Hematopoietic multipotent progenitor cell treated with erythropoietin and hydrocortisone succinate and interleukin-3 and kit ligand, for 4 days (in vitro differentiated cells): ENCODE measurements at places on chromosomes 2 and 18.

DNA sequence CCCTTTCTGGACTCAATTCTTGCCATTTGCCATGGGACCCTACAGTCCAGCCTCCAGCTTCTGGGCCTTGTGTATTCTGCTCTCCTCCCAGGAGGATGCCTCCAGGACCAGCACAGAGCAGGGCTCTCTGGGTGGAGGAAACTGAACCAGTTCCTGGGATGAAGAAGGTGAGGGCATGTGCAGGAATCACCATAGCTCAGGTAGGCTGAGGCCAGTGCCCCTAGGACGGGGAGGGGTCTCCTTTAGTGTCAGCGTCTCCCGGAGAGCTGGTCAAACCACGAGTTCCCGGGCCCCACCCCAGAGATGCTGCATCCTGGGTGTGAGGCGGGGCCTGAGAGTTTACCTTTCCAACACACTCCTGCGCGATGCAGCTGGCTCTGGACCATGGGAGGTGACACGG lies 5.8 kb upstream of the PRELID3A start:
- DNase-seq = no peak

DNA sequence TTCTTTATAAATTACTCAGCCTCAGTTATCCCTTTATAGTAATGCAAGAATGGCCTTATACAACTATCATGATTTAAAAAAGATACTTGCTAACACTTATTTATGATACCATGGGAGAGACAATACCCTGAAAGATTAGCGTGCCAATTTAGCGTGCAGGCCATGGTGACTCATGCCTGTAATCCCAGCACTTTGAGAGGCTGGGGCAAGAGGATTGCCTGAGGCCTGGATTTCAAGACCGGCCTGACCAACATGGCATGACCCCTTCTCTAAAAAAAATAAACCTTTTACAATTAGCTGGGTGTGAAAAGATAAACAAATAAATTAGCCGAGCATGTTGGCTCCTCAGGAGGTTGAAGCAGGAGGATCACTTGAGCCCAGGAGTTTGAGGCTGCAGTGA lies 493.4 kb upstream of the FSIP2 start:
- DNase-seq = no peak

GRCh38 chr2:203418271-203418670 lies 90.1 kb downstream of the ABI2 start:
- no peak for DNase-seq

GRCh38 chr2:153557211-153557610 lies 78.6 kb upstream of the RPRM start:
- DNase-seq = no peak

GRCh38 chr2:74457129-74457548 lies 1.1 kb upstream of the WBP1 start:
- DNase-seq = no peak

GRCh38 chr18:77433076-77433475 lies 183.4 kb downstream of the GALR1 start:
- DNase-seq = no peak

- DNase-seq = no peak
Observed at GRCh38 chr18:4511166-4511565, 56.1 kb upstream of the DLGAP1 start.

DNA sequence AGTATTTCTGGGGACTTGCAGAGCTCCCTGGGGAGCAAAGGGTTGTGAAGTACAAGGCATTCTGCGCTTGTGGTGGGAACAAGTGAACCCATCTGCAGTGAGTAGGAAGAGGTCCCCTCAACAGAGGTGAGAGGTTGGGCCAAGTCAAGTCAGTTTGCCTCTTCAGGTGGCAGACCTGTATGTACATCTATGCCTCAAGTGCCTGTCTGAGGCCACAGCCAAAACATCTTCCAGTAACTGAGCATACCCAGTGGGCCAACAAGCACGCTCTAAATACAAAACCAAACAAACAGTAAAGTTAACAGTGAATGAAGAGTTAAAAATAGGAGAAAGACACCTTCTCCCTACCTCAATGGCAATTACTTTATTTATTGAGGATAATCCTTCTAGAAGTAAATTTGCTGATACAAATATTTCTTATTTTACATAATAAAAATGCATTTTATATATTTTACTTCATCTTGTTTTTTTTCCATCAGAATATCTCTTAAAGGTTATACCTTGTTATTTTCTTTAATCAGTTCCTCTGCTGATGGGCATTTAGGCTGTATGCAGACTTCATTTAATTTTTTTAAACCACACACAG lies 2.5 kb downstream of the GYPC start:
- DNase-seq = no peak

GRCh38 chr2:26193578-26194231 lies 20.8 kb downstream of the GAREM2 start:
- no peak for DNase-seq

DNA sequence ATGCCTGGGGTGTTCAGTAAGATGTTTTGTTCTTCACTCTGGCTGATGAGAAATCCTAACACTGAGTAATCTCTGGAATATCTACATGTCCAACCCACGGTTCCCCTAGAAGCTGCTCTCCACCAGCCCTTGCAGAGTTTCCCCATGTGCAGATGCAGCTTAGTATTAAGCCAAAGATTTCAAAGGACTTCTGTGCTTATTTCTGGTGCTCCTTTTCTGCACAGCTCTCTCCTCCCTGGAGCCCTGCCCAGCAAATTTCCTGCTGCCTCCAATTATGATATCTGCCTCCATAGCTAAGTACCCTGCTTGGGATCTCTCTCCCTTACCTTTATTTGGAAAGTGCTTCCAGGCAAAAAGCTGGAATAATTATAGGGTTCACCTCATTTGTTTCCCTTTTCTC lies 949.3 kb downstream of the BCL11A start:
- no peak for DNase-seq

- DNase-seq = no peak
Observed at GRCh38 chr2:1743396-1744150, 742 bp downstream of the PXDN start.

DNA sequence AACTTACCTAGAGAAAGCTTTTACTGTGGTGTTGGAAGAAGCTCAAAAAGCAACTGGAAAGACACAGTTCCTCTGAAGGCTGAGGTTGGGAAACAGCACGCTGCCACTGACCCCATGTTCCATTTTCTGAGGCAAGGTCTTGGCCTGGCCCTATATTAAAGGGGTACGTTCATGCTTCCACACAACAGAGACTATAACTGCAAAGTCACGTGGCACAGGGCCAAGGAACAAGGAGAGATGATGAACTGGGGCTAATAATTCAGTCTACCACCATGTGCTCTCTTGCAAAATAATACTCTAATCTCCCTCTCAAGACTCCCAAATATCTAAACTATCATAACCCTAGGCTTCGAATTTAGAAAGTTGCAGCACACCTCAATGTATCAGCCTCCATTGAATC lies 381.6 kb downstream of the DSEL start:
- no peak for DNase-seq

DNA sequence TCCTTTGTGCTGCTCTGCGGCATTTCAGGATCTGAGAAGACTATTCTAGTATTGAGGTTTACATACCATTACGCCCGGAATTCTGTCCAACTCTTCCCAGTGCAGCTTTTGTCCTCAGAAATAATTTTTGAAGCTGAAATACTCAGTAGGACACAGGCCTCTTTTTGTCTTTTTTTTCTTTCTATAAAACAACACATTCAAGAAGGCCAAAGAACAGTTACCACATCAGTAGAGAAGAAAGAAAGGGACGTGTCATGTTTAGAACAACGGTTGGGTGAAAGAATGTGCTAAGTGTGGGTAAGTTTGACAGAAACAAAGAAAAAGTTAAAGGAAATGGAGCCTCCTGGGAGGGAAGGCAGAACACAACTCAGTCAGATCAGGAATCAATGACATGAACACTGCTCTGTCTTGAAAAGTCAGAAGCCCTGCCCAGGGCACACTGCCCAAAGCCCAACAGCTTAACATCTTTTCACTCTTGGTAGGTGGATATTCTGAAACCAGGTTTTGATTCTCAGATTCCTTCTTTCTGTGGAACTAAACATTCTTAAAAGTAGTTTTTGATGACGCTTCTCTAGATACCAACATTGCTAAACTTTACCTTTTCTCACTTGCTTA lies 198.6 kb upstream of the CWC22 start:
- DNase-seq = no peak

GRCh38 chr2:99417396-99417795 lies 72.4 kb downstream of the REV1 start:
- no peak for DNase-seq

DNA sequence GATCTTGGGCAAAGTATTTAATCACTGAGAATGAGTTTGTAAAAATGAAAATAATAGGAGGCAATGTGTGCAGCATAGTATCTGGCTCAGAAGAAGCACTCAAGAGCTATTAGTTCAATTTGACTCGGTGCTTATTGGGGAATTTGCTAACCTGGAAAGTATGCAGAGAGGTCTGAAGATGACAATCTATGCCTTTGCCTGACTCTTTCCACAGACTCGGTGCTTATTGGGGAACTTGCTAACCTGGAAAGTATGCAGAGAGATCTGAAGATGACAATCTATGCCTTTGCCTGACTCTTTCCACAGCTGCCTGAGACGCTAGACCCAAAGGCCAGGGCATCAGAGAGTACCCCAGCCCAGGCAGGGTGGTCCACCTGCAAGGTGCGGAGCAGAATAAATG lies 12.2 kb upstream of the SH3BP4 start:
- no peak for DNase-seq

DNA sequence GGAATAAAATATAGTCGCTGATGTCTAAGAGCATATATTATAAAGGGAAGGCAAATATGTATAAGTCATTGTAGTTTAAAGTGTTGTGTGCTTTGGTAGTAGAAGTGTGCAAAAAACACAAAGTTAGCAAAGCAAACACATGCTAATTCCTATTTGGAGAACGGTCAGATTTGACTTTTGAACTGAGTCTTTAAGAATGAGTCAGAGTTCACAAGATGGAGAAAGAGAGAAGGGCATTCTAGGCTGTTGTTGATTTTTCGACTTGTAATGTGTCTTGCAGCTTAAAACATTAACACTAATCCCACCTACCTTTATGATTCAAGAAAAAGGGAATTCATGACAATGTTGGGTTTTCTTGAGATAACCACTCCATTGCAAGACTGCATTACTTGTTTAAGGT lies 98.1 kb downstream of the CRIM1 start:
- DNase-seq = no peak

DNA sequence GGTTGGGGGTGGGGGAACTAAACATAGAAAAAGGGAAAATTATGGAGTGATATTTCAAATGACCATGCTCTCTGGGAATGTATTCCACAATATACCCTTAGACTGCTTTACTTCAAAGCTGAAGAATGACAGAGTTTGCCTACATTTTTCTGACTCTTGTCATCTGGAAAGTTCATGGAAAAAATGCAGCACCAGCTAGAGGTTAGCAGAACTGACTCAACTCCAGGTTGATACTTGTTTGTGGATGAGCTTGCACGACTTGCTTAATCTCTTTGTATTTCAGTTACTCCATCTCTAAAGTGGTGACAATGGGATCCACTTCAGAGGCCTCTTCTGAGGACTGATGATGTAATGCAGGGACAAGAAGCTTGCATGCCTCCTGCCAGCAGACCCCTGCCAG lies 824.0 kb upstream of the ID2 start:
- no peak for DNase-seq

GRCh38 chr2:230824406-230824978 lies 40.2 kb upstream of the ITM2C start:
- peak; percentile 94 for DNase-seq

DNA sequence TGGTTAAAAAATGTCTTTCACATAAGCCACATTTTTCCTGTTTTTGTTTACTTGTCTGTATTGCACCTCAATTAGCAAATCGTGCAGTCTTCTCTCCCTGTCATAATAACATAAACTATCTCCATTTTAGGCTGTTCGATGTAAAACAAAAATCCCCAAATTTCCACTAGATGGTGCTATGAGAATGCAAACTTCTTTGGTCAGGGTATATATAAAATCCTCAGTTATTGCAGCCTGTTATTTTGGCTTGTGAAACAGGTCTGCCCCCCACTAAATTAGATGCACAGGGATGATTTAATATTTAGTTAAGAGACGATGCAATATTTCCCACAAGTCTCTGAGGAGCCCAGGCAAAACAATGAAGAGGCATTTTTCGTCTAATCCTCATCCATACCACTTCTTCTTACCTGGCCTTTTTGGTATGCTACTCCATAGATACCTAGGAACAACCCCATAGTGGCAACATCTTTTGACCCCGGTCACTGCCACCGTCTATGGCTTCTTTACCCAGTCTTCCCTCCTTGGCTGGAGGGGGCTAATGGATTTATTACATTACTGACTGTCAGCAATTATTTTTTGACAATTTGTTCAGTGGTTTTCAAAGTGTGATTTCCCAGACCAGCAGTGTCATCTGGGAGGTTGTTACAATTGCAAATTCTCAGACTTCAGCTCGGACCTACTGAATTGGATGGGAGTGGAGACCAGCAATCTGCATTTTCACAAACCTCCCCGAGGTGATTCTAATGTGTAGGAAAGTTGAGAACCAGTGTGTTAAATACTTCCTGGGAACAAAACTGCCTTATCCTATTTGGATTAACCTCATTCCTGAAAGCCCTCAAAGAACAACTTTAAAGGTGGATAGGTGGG lies 117.4 kb upstream of the CWC22 start:
- peak; percentile 77 for DNase-seq

DNA sequence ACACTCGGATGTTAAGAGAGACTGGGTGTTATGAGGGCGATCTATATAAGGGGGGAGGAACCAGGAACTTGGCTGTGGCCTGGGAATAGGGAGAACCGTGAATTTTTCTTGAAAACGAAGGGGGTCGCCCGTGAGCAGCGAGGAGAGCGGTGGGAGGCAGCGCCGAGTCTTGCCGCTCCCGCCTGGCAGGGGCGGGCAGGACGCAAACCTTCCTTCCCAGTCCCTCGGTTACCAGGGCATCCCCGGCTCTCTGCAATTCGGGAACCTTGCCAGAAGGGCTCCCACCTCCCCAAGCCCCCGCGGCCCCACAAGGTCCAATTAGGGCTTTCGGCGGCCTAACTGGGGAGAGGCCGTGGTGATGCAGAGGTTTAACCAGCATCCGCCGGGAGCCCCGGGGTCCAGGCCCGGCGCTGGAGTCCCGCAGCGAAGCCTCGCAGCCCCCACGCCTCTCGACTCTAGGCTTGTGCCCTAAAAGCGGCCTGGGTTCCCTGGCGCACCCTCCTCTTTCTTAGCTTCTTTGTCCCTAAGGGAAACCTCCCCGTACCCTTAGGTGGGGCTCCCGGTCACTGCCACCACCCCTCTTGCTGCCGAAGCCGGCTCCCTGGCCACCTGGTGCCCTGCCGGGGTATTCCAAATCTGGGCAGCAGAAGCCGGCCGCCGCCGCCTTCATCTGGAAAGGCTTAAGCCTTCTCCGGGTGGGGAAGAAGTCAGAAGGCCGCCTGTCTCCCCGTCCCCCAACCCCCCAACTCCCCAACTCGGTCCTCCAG lies 680 bp upstream of the FHOD3 start:
- DNase-seq = peak; percentile 45

- DNase-seq = peak; percentile 65
Observed at GRCh38 chr2:71299507-71299906, 32.1 kb upstream of the ZNF638 start.

DNA sequence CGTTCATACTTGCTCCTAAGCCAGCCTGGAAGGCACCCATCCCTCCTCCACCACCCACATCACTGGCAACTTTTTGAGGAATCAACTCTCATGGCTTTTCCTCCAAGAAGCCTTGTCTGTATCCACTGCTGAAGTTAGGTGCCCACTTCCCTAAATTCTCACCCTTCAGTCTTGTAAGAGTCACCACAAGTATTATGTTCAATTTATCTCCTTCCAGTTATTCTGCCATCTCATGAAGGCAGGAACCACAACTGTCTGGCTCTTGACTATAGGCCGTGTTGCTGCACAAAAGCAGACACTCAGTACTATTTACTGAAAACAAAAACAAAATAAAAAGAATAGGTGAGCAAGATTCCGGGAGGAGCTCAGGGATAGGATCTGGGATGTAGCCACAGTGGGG lies 234.8 kb downstream of the CYRIA start:
- peak; percentile 82 for DNase-seq

- no peak for DNase-seq
Observed at GRCh38 chr2:15983496-15983895, 43.1 kb downstream of the MYCN start.
